ENCODE measurements at places on chromosomes 12 and 14. TPM values are rescaled to one million over a fixed set of nuclear protein-coding genes. Genes with fewer than 3 reads are reported as not detected.

GRCh38 chr14:51455041-51455835 lies 196.5 kb upstream of the FRMD6 start:
- no peak for DNase-seq

DNA sequence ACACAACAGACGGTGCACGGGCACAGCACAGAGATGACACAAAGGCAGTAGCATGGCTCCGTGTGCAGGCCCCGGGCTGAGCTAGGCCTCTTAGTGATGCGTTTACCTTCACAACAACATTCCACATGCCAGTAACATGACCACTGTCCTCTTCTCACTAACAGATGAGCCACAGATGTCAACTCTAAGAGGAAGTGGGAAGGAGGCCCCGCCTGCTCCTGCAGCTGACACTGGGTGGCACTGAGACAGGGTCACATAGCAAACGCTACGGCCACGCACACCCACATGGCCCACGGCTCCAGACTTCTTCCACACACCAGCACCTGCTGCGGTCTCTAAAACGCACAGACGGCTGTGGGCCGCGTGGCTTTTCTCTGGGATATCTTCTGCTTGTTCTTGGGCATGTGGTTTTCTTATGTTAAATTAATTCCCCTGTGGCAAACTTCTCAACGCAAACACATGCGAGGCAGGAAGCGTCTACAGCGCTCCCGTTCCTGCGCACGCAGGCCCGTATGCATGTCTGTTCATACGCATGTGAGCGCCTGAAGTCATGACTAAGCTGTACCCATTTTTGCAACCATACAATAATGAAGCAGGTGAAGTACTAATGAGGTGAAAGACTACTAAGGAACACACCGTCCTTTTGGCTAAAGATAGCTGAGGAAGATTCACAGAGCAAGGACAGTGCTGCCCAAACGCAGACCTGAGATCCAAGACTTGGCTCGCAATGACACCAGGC lies 26.8 kb downstream of the AMN start:
- DNase-seq, result no peak

DNA sequence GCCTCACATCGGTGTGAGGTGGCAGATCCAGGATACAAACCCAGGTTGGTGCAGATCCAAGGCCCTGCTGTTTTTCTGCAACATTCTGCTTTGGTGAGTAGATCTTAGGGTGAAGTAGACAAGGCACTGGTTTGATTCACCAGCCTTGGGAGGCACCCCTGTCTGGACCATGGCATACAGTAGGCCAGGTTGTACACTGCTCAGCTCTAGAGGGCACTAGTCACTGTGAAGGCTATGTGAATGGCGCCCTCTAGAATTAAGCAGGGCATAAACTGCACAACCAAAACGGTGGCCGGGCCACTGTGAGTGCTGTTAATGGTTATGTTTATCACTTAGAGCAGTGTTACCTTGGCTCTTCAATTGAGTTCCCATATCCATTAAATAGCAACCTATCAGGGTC lies 280.6 kb upstream of the PWP1 start:
- no peak for DNase-seq

The SOAT2 gene
- not detected for total RNA-seq

GRCh38 chr12:130703733-130704375 lies 12.2 kb downstream of the RIMBP2 start:
- DNase-seq, result peak; percentile 28

Measured in H1 (cell line).